ENCODE measurements at places on chromosomes 11 and 22. TPM values are rescaled to one million over a fixed set of nuclear protein-coding genes. Genes with fewer than 3 reads are reported as not detected.

VSIG2 gene
- 8.8 TPM for total RNA-seq

POTEH gene
- total RNA-seq, result not detected

TRIM66 gene
- 6.6 TPM for total RNA-seq

PARVG gene
- 10.2 TPM for total RNA-seq

SLC25A18 gene
- total RNA-seq, result 6.6 TPM

THRSP gene
- 5.7 TPM for total RNA-seq

PNPLA5 gene
- not detected for total RNA-seq

PGA5 gene
- 2.1 TPM for total RNA-seq

HARBI1 gene
- total RNA-seq, result 1.6 TPM

CALCA gene
- not detected for total RNA-seq

OR5W2 gene
- total RNA-seq, result not detected

RIMBP3B gene
- total RNA-seq, result not detected

C11orf71 gene
- 13.2 TPM for total RNA-seq

SPI1 gene
- 34.9 TPM for total RNA-seq

FIBIN gene
- total RNA-seq, result 23.7 TPM

HEPN1 gene
- total RNA-seq, result not detected

PNPLA3 gene
- total RNA-seq, result 2.4 TPM

ENTHD1 gene
- not detected for total RNA-seq

C22orf31 gene
- not detected for total RNA-seq

OR52H1 gene
- total RNA-seq, result 2.0 TPM

CECR2 gene
- 0.66 TPM for total RNA-seq

SULT4A1 gene
- total RNA-seq, result 0.98 TPM

GPHA2 gene
- not detected for total RNA-seq

EFCAB6 gene
- 5.9 TPM for total RNA-seq

RAG2 gene
- not detected for total RNA-seq

FOLH1 gene
- total RNA-seq, result 7.8 TPM

SYT13 gene
- 0.33 TPM for total RNA-seq

TENM4 gene
- 4.8 TPM for total RNA-seq

PPFIA1 gene
- total RNA-seq, result 78.0 TPM

VPREB1 gene
- total RNA-seq, result not detected

SLCO2B1 gene
- total RNA-seq, result 32.3 TPM

SHANK3 gene
- total RNA-seq, result 28.8 TPM

SCGB1D4 gene
- total RNA-seq, result not detected

TRPM5 gene
- total RNA-seq, result not detected

TREH gene
- not detected for total RNA-seq

ART1 gene
- total RNA-seq, result not detected

MS4A14 gene
- 2.5 TPM for total RNA-seq

USH1C gene
- total RNA-seq, result not detected

RASL10A gene
- 4.3 TPM for total RNA-seq

H19 gene
- 37.0 TPM for total RNA-seq

METTL15 gene
- 9.8 TPM for total RNA-seq

TBX1 gene
- total RNA-seq, result 0.96 TPM

CBLIF gene
- total RNA-seq, result not detected

CREB3L1 gene
- total RNA-seq, result 1.6 TPM

TRIM48 gene
- not detected for total RNA-seq
